ENCODE measurements at places on chromosomes 6 and 20. TPM values are rescaled to one million over a fixed set of nuclear protein-coding genes. Genes with fewer than 3 reads are reported as not detected.

- peak; percentile 37 for DNase-seq
Observed at GRCh38 chr6:150006961-150007464, 18.3 kb downstream of the RAET1L start.

GRCh38 chr20:63190828-63191227 lies 25.1 kb downstream of the YTHDF1 start:
- no peak for DNase-seq

GRCh38 chr6:122285292-122285913 lies 114.0 kb upstream of the HSF2 start:
- DNase-seq: no peak

GRCh38 chr20:56637576-56637975 lies 8.5 kb downstream of the TFAP2C start:
- DNase-seq: no peak

GRCh38 chr6:155341130-155341828 lies 27.0 kb upstream of the TFB1M start:
- DNase-seq: no peak

DNA sequence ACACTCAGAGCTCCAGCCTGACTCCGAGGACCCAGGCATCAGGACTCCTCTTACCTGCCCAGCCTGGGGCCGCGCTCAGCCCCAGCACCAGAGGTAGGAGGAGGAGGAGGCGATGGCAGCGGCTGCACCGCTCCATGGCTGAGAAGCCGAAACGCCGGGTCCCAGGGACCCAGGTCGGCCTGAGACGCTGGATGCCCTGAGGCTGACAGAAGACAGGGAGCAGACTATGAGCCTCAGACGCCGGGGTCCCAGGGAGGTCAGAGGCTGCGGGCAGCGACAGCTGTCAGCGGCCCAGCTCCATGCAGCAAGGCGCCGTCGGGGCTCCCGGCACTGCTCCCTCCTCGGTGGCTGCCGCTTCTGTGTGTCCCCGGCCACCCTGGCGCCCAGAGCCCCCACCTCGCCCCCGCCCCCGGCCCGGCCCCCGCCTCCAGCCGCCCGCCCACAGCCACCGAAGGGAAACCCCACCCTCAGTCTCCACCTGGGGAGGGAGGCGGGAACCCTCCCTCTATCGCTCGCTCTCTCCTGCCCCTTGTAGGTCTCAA lies at the start of gene COL11A2:
Gene COL11A2 (minus strand): TSS at position 363 of the 542 bp plus-strand sequence. CDS start 227 bp downstream, at position 136.
- DNase-seq: no peak

- DNase-seq: no peak
Observed at GRCh38 chr20:61370841-61371303, 118.8 kb downstream of the CDH4 start.

GRCh38 chr6:17390276-17390675 lies 3.1 kb upstream of the CAP2 start:
- no peak for DNase-seq

DNA sequence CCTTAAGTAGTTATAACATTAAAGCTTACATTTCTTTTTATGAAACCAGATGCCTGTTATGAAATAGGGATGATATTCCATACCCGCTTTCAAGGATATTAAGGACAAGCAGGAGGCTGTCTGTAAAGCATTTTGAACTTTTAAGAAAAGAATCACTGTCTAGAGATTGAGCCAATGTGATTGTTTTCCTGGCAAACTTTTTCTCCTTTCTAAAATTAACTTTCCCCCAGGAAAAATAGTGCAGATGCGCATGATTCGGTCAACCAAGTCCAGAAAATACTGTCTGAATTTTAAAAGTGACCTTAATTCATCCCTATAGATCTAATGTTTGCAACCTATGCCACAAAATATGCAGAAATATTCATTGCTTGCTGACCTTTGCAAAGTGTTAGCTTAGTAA lies 15.1 kb upstream of the DEK start:
- no peak for DNase-seq

- DNase-seq: no peak
Observed at GRCh38 chr20:46552460-46553420, 2.3 kb upstream of the OCSTAMP start.

Gene DEF6
- polyA plus RNA-seq: 3.7 TPM

DNA sequence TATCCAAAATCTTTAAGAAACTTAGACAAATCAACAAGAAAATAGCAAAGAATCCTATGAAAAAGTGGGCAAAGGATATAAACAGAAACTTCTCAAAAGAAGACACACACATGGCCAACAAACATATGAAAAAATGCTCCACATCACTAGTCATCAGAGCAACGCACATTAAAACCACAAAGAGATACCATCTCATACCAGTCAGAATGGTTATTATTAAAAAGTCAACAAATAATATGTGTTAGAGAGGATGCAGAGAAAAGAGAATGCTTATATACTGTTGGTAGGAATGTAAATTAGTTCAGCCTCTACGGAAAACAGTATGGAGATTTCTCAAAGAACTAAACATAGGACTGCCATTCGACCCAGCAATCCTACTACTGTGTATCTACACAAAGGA lies 212.0 kb upstream of the DTNBP1 start:
- DNase-seq: no peak

DNA sequence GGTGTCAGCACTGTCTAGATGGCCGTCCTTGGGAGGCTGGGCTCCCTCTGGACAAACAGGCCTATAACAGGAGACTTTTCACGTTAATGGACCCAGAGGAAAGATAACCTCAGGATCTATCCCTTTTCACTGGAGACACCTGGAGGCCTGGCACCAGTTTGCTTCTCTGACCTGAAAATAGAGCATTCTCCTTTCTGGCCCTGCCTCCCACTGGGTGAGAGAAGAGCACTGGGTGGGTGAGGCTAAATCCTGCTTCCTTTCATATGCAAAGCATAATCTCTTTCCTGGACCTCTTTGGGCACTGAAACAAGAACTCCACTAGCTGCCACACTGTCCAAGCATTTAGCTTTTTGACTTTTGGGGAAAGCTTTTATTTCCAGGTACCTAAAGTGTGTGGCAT lies 78.3 kb downstream of the FOXO3 start:
- DNase-seq: no peak

DNA sequence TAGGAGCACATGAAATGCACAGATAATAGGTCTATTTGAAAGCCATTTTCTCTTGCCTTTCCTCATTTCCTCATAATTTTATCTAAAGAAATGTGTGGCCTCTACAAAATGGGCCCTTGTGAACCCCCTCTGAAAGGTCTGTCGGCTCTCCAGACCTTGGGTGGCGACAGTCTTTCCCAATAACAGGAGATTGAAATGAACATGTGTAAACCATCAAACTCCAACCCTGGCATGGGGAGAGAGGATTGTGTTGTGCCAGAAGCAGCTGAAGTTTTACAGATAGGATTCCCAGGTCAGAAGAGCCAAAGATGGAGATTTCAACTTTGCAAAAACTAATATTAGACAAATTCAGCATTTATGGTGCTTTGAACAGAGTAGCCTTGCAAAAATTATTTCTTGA lies 277.1 kb upstream of the ECI2 start:
- no peak for DNase-seq

Gene CLDN20
- polyA plus RNA-seq: 0.38 TPM

DNA sequence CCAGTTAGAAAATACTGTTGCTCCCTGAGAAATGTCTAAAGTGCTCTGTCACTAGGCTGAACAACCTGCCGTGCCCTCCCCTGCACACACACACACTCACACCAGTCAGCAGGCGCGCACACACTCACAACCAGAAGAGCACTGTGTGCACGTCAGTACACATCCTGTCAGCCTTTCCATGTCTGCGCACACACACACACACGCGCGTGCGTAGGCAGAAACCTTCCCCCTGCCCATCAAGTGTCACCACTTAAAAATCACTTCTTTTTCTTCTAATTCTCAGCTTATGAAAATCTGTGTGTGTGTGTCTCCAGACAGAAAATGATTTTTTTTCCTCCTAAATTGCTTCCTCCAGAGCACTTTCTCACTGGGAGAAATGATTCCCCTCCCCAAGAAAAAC lies 100.3 kb downstream of the EDN3 start:
- DNase-seq: no peak

DNA sequence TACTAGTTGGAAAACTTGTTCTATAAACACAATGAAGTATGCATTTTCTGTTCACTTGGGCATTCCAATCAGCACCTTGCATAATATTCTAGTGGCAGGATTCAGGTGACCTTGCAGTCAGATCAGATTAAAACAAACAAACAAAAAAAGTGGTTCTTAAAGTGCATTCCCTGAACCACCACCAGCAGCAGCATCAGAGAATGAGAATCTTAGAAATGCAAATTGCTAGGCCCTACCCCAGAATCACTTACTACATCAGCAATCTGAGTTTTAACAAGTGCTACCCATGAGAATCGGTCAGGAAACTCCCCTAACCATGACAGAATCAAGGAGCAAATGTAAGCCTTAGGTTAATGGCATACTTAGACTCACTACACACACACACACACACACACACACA lies 41.7 kb downstream of the SNAP25 start:
- DNase-seq: no peak

Gene NR2E1
- polyA plus RNA-seq: not detected

Gene HLA-DQB1
- polyA plus RNA-seq: 15.2 TPM

DNA sequence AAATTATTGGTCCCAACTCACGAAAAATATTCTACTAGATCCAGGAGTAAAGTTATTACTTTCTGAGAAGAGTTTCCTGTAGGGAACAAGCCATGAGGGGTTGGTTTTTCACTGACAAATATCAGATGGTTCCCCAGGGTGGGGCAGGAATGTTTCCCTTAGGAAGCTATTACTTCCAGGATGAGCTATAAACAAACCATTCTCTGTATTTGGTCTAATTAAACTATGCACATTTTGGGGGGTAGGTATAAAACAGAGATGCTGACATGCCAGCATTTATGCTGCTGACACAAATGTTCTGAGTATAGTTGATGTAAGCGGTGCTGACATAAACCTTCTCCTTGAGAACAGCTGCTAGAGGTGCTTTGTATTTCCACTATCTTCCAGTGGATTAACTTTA lies 54.2 kb downstream of the OGFRL1 start:
- DNase-seq: no peak

GRCh38 chr20:46566125-46566524 lies 15.7 kb upstream of the OCSTAMP start:
- no peak for DNase-seq

Gene TRIM31
- 5.0 TPM for polyA plus RNA-seq

DNA sequence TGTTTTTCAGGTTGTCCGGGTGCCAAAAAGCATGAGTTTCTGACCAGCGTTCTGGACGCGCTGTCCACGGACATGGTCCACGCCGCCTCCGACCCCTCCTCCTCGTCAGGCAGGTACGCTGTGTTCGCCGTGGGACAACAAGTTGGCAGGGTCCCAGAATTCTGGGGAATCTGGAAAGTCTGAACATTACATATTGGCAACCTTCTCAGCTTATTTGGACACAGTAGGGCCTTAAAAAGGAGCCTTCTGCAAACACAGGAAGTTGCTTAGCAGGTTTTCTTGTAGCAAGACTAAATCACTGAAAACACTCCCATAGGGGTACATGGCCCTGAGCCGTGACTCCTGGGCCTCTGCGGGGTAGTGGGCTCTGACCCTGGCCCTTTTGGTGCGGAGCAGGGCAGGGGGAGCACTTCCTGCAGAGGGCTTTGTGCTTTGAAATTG lies 209.7 kb downstream of the SMOC2 start:
- DNase-seq: no peak

GRCh38 chr6:110239526-110240274 lies 59.5 kb downstream of the CDC40 start:
- no peak for DNase-seq

Gene MEI4
- not detected for polyA plus RNA-seq

GRCh38 chr6:72669324-72669723 lies 47.5 kb downstream of the KCNQ5 start:
- DNase-seq: no peak

GRCh38 chr20:38220587-38221118 lies 39.9 kb downstream of the KIAA1755 start:
- no peak for DNase-seq

GRCh38 chr6:71107911-71108420 lies 151.1 kb upstream of the B3GAT2 start:
- no peak for DNase-seq

DNA sequence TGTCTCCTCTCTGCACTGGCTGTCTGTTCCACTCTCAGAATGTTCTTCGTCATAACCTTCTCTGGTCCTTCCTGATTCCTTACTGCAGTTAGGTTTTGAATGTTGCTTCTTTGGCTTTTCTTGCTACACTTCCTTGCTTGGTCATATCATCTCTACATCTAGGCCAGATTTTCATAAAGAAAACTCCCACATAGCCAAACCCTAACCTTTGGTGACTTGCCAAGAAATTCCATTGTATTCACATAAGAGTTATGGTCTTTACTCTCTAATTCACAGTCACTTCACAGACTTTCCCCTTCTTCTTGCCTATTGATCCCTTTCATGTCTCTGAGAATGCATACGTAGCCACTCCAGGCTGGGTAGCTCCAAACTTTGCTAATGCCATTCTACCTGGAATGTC lies 41.9 kb upstream of the SIM1 start:
- DNase-seq: no peak

GRCh38 chr20:62543470-62544302 lies 67.9 kb upstream of the GATA5 start:
- DNase-seq: peak; percentile 38

DNA sequence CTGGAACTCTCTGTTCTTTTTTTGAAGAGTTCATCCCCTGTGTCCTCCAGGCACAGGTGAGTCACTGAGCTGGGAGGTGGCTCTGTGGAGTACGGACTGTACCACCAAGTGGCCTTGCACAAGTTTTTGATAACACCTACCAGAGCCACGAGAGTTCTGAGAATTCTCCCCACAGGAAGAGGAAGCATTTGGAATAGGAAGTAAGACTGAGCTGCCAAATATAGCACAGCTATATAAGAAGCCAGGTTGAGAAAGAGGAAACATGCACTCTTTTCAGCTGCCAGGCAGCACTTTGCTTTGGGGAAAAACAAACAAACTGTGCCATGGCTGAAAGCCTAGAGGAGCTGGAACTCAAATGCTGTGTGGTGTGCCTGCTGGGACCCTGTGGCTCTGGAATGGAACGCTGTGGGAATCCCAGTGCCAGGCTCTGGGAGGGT lies 70.8 kb upstream of the RIPOR2 start:
- DNase-seq: peak; percentile 69

Gene UNC5CL
- polyA plus RNA-seq: 41.3 TPM

DNA sequence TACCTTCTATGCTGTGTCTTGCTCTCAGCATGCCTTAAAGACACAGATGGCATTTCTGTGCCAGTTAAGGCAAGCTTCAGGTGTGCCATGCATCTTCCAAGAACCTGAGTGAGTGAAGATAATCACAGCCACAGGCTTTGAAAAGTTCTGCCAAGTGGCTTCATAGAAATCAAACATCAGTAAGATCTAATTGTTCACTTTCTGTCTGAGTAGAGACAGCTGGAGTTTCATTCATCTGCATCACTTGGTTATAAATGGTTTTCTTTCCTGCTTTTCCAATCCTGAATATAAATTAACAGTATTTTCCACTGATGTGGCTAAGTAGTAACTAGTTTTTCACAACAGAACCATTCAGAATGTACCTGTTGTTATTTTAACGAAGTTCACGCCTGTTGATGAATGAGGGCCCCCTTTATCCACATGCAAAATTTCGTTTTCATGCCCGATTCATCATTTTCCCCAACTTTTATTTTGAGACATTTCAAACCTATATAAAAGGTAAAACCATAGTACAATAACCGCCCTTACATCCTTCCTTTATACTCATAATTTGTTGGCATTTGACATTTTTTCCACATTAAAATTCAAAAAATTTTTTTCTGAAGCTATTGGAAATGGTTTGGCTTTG lies 38.6 kb upstream of the KCNG1 start:
- DNase-seq: no peak

Gene RIPPLY2
- 0.91 TPM for polyA plus RNA-seq

- DNase-seq: no peak
Observed at GRCh38 chr6:31510007-31510406, 12.1 kb downstream of the MICB start.

- DNase-seq: no peak
Observed at GRCh38 chr20:4130404-4131189, 115.2 kb upstream of the RNF24 start.

Gene SRF
- 7.4 TPM for polyA plus RNA-seq

Data from hepatocyte (in vitro differentiated cells).